ENCODE measurements at places on chromosomes 5 and 9. TPM values are rescaled to one million over a fixed set of nuclear protein-coding genes. Genes with fewer than 3 reads are reported as not detected.

CAMK2A gene
- not detected for total RNA-seq

PCDHGB5 gene
- total RNA-seq: 17.8 TPM

NCS1 gene
- total RNA-seq: 69.8 TPM

LCN9 gene
- not detected for total RNA-seq

MARCOL gene
- total RNA-seq: not detected

ZNF189 gene
- total RNA-seq: 16.8 TPM

IFNB1 gene
- not detected for total RNA-seq

KCNV2 gene
- not detected for total RNA-seq

FAXDC2 gene
- not detected for total RNA-seq

RNF208 gene
- not detected for total RNA-seq

GABRA1 gene
- total RNA-seq: not detected

CDKN2B-AS1 gene
- 3.9 TPM for total RNA-seq

FAM193B gene
- total RNA-seq: 7.3 TPM

FRMD3 gene
- 1.0 TPM for total RNA-seq

ADAMTS16 gene
- 1.3 TPM for total RNA-seq

TAF11L9 gene
- not detected for total RNA-seq

PCDHB2 gene
- 10.1 TPM for total RNA-seq

GRCh38 chr9:95724253-95724991 is 151.1 kb upstream of the ERCC6L2 start:
- DNase-seq: no peak

GRCh38 chr5:154078272-154078671 is 39.5 kb downstream of the MFAP3 start:
- DNase-seq: no peak

- no peak for DNase-seq
These were observed 25.2 kb upstream of the NREP start for GRCh38 chr5:111782216-111782615.

GRCh38 chr5:172641359-172642050 is 442 bp downstream of the NEURL1B start:
- no peak for DNase-seq

GRCh38 chr9:135268981-135269380 is 181.5 kb downstream of the OLFM1 start:
- DNase-seq: no peak

DNA sequence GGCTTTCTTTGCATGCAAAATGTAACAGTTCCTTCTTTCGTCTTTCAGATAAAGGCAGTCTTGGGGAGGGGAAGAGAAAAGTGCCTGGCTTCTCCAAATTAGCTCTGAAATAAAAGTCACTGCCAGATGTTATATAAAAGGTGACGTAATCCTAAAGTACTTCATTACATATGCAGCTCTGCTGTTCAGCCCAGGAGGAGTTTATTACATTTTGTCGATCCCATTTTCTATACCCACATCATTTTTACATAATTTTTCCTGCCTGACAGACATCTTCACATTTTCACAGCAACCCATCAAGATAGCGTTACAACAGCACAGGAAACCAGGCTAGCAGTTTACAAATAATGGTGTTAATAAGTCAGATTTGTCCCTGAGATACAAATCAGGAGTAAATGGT is 86.7 kb upstream of the SLC30A5 start:
- no peak for DNase-seq

DNA sequence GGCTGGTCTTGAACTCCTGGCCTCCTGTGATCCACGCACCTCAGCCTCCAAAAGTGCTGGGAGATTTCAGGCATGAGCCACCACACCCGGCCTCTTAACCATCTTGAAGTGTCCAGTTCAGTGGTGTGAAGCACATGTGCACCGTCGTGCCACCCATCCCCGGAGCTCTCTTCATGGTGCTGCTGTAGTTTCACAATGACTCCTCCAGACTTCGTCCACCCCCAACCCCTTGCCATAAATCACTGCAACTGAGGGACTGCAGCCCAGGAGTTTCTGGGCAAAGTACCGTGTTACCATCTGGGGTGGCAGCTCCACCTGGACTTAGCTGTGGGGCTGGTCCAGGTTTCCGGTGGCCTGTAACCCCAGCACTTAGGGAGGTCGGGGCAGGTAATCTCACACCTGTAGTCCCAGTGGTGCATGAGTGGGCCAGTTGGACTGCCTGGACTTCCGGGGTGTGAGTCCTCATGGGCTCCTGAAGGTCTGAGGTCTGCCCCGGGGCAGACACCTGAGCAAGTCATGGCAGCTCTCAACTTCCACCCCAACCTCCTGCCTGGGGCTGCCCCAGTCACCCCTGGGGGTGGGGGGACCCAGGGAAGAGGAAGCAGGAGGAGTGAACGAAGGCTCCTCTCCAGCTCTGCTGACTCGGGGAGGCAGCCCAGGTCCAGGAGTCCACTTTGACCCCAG is 6.6 kb upstream of the N4BP3 start:
- DNase-seq: no peak

- no peak for DNase-seq
These were observed 389.0 kb downstream of the RASEF start for GRCh38 chr9:82673919-82674318.

- DNase-seq: no peak
These were observed 85.6 kb downstream of the ROR2 start for GRCh38 chr9:91864380-91864779.

DNA sequence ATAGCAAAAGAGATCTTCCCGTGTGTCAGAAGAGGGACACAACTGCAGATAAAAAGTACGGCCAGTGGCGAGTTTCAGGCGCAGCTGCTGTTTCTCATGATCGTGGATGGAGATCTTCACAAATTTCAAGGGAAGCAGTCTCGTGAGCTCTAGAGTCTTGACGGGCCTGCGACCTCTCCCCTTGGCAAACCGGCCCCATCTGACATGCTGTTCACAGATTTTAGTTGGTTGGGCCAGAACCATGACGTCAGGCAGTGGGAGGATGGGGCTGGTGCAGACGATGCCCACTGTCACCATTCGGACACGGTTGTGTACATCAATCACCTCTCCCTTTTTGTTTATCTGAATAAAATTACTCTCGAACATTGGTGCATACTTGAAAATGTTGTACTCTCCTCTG is 396 bp downstream of the GARIN3 start:
- DNase-seq: no peak

- no peak for DNase-seq
These were observed 22.1 kb downstream of the LMX1B start for GRCh38 chr9:126635661-126636439.

- peak; percentile 79 for DNase-seq
These were observed 2.0 kb downstream of the ABL1 start for GRCh38 chr9:130837002-130837511.

DNA sequence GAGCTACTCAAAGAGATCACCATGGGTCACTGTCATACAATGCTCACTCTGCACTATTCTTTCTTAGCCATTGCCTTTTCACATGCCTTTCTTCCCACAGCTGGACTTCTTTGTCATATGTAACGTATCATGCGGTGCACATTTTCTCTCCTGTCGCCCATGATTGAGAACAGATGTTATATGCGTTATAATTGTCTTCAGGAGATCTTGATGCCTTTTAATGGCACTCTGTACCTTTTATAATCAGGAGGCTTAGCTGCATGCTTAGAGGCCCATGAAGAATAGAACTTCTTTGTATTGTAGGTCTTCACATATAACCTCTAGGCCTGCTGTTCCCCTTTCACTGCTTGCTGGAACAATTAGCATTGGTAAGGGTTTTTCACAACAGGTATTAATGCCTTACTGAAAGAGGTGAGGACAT is 436.1 kb downstream of the CDH10 start:
- no peak for DNase-seq

- DNase-seq: peak; percentile 87
These were observed 86.0 kb downstream of the NREP start for GRCh38 chr5:111670826-111671492.

DNA sequence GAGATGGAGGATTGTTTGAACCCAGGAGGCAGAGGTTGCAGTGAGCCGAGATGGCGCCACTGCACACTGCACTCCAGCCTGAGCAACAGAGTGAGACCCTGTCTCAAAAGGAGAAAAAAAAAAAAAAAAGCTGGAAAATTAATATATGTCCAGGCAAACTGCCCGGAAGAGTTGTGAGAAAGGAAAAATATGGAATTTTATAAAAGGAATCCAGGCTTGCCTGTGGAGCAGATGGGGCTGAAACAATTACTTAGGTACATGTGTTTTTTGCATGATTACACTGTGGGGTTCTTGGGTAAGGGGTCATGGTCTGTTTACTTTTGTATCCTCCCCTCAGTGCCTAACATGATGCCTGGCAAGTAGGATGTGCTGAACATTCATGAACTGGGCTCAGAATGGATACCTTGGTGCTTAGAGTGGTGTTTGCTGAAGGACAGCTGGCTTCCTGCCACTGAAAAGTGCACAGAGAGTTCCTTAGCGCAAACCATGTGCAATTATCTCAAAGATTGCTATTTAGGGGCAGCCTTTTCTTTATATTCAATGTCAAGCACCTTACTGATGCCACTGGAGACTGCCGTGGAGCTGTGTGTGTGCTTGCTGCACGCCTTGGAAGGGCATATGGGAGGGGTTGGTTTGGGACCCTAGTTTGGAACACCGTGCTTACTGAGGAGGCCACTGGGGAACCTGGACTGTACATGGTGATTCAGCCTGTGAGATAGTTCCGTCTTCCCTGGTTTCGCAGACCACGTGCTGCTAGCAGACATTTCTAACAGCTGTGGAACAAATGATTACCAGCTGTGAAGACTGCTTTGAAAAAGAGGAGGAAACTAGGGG is 78.4 kb downstream of the MAP1B start:
- no peak for DNase-seq

- peak; percentile 80 for DNase-seq
These were observed 63.0 kb upstream of the CTSL start for GRCh38 chr9:87662808-87663528.

- DNase-seq: no peak
These were observed 27.4 kb downstream of the LNPEP start for GRCh38 chr5:96963267-96963666.

DNA sequence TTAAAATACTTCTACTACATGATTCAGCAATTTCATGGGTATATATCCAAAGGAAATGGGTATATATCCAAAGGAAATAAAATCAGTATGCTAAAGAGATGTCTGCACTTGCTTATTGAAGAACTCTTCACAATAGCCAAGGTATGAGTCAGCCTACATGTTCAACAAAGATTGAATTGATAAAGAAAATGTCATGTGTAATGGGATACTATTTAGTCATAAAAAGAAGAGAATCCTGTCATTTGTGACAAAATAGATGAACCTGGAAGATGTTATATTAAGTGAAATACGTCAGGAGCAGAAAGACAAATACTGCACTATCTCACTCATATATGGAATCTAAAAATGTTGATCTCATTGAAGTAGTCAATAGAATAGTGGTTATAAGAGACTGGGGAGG is 944.5 kb upstream of the CTNND2 start:
- no peak for DNase-seq

DNA sequence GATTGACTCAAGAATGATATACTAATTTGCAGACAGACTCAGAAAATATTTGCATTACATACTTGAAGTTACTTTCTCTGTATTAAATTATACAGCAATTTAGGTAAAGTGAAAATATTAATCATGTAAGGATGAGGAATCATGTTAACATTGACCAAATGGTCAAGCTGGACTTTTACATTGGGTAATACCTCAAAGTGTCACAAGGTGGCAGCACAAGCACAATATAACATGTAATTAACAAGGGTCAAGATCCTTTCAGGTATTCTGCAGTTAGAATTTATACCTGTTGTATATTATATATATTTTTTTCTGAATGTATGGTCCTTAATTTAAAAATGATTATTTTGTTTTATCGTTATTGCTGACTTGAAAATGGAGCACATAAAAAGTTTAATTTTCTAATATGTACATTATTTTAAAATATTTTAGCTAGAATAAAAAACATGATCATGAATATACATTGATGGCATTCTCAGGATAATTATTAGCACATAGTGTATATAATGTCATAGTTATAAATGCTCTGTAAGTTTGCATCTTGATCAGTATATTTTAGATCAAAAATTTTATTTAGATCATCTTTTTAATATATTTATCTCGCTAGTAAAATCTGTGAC is 8.6 kb downstream of the HAPLN1 start:
- DNase-seq: peak; percentile 56

DNA sequence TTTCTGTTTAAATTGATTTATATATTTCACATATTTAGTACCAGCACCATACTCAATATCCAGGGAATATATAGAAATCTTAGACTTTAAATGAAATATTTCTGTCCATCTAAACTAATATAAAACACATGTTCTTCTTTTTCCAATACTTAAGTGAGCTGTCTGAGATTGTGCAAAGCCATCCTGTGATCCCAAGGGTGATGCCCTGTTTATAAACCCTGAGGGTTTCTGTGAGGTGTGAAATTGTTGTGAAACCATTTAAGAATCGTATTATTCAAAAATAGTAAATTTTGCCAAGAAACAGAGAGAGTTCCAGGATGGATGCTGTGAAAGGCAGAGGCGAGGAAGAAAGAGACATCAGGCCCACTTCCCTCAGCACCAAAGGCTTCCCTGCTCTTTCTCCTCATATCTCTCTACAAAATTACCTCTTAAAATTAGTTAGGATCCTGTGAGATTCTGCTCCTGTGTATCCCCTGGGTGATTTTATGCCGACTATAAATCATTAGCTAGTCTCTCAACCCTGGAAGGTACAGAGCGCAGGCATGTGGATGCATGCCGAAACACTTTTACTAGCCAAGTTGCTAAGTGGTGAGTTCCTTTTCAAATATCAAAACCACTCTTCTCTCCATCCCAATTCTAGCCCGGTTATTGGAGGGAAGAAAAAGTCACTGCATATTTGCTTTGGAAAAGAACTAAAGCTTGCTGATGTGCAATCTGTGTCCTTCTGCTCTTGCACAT is 183.0 kb downstream of the GLIS3 start:
- peak; percentile 65 for DNase-seq

DNA sequence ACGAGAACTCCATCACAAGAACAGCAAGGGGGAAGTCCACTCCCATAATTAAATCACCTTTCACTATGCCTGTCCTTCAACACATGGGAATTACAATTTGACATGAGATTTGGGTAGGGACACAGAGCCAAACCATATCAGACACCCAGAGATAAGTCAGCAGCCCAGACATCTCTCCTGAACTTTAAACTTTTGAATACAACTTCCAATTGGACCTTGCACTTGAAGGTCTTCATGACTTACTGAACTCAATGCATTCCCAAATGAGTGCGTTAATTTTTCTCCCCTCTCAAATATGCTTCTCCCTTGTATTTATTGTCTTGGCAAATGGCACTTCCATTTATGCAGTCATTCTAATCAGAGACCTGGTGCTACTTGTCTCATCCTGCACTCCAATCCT is 12.1 kb downstream of the C9 start:
- DNase-seq: no peak

GRCh38 chr9:86246752-86247161 is 12.7 kb downstream of the C9orf153 start:
- no peak for DNase-seq

- DNase-seq: peak; percentile 71
These were observed 16.8 kb downstream of the NIPAL4 start for GRCh38 chr5:157476702-157477408.

All from renal cortical epithelial cell (primary cell).